ENCODE measurements at places on chromosomes 13 and 19.
A peak's percentile ranks its signal among the peaks of the same experiment; 100 is the strongest.

- DNase-seq: peak; percentile 40
Measured at GRCh38 chr13:26540334-26540733, 17.1 kb upstream of the WASF3 start.

- DNase-seq: no peak
Measured at GRCh38 chr13:43688227-43688907, 98.4 kb downstream of the ENOX1 start.

DNA sequence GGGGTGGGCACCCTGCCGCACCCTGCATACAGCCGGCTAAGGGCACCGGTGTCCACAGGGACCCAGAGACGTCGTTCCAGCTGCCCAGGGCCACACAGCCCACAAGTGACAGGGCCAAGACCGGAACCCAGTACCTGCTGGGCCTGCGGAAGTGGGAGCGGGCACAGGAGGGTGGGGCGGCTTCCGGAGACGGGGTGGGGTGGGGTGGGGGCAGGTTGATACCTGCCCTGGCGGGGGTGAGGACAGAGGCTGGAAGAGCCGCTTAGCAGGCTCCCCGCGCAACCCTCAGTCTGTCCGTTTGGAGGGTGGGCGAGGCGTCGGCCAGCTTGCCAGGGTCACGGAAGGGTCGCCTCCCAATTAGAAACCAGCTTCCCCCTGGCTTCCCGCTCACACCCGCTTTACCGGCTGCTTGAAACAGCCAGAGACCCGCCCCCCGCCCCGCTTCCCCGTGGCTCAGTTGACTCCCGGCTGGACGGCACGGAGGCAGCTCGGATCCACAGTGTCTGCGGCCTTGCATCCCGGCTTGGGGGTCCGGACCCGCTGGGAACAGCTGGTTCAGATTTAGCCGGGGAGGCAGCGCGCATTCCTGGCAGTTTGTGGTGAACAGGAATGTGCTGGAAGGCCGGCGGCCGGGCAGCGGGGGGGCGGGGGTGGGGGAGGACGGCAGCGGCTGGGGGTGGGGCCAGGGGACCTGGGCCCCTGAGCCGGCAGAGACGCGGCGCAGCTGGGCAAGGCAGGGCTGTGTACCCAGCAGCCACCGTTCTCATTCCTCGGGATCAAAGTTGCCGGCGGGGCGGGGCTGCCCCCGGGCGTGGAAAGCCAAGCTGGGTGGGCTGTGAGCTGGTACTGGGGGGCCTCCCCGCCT, 1.9 kb downstream of the CNN2 start:
- DNase-seq: peak; percentile 92

DNA sequence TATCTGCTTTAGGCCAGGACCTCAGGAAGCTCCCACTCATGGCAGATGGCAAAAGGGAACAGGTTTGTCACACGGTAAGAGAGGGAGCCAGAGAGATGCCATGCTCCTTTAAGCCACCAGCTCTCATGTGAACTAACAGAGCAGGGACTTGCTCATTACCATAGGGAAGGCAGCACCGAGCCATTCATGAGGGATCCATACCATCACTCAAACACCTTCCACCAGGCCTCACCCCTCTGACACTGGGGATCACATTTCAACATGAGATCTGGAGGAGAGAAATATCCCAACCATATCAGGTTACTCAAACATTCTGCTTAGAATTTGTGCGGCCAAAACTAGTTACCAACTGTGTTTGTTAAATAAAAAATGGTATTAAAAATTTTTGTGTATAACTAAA, 427.0 kb downstream of the UQCRFS1 start:
- no peak for DNase-seq

DNA sequence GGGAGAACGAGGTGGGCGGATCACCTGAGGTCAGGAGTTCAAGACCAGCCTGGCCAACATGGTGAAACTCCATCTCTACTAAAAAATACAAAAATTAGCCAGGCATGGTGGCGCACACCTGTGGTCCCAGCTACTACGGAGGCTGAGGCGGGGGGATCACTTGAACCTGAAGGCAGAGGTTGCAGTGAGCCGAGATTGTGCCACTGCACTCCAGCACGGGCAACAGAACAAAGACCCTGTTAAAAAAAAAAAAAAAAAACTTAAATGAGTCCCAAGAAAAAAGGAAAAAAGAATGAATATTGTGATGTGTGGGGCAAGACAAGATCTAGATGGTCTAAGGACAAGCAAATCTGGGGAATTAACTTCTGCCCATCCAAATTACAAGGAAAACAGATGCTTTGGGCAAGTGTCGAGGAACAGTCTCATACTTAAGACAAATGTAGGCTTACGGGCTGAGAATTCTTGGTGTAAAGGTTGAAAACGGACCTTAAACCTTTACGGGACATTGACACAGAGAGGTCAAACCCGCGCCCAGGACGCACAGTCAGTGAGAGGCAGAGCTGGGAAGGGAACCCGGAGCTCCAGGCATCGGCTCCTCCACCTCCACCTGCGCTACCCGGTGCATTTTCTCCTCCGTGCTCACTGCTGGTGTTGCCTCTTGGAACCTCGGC, 656 bp upstream of the ZNF324 start:
- DNase-seq: no peak

DNA sequence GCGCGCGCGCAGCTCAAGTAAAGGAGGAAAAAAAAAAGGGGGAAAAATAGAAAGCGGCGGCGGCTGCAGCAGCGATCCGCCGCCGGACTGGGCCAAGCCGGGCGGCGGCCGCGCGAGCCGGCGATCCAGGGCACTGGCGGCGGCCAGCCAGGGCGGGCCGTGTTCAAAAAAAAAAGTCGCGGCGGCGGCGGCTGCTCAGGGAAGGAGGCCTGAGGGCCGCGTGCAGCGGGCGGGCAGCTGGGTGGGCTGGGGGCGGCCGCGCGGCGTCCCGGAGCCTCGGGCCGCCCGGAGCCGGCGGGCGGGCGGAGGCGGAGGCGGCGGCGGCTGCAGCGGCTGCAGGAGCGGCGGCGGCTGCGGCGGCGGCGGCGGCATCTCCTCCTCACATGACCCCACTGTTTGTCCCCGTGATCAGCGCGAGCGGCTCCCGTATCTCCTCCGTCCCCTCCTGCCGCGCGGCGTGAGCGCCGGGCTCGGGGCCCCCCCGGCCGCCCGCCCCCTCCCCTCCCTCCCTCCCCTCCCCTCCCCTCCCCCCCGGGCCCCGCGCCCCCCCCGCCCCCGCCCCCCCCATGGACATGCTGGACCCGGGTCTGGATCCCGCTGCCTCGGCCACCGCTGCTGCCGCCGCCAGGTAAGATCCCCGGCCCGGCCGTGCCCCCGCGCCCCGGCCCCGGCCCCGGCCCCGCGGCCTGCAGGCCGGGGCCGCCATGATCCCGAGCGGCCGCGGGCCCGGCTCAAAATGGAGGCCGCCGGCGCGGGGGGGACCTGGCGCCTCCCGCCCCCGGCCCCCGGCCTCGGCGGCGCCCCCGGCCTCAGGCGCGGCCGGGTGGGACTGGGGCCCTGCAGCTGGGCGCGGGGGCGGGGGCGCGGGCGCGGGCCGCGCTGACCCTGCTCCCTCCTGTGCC, at the start of gene USF2:
Gene USF2 (plus strand): TSS at position 427 of the 902 bp plus-strand sequence. CDS start 140 bp downstream, at position 567.
- peak; percentile 81 for DNase-seq

GRCh38 chr13:114310956-114311355, 3.3 kb upstream of the CHAMP1 start:
- no peak for DNase-seq

DNA sequence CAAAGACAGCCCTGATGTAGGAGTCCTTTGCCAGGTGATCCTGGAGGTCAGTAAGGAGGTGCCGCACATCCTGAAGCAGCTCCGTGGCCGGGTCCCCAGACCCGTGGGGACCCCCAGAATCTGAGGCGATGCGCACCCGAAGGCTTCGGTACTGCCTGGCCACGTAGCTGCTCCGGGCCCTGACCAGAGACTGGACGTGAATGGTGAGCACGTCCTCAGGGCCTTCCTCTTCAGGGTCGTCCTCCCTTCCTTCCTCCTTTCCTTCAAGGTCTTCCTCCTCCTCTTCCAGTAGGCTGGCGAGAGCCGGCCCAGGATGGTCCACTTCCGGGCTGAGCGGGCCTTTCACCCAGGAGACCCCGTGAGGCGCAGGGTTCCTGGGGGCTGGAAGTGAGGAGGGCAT, 7.5 kb downstream of the RINL start:
- no peak for DNase-seq

- DNase-seq: no peak
Measured at GRCh38 chr19:58010507-58010906, 7.9 kb upstream of the ZNF606 start.

GRCh38 chr19:2315818-2316353, 7.9 kb upstream of the LINGO3 start:
- DNase-seq: no peak

GRCh38 chr19:46402725-46403124, 10.6 kb downstream of the CCDC8 start:
- DNase-seq: peak; percentile 22

DNA sequence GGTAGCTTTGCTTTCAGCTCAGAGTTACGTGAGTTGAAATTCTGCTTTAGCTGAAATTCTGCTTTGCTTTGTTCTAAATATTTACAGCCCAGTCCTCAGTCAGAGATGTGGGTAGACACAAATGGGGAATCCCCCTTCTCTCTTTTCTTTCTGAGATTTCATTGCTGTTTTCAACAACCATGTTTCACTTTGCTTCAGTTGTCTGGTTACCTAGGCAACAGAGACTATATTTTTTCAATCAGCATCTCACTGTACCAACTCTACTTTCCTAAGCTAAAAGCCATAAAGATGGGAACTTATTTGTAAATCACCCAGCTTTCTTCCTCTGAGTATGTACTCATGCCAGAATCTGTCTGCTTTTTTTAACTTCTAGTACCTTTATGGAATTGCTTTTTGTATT, 509.0 kb downstream of the OLFM4 start:
- DNase-seq: no peak

DNA sequence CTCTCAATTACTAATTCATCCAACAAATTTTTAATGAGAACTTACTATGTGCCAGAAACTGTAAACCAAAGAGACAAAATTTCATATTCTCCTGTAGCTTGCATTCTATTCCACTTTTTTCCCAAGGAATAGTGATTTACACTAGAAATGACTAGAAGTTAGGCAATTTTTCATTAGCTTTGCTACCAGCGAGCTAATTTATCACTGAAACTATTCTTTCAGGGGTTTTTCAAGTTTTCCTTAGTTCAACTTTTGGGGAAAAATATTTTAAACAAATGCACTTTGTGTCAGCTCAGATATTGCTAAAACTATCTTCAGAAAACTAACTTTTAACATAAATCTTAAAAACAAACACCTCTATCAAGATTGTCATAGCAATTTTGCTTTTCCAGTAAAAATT, 5.4 kb downstream of the TNFRSF19 start:
- DNase-seq: no peak

- DNase-seq: no peak
Measured at GRCh38 chr13:42707048-42707447, 74.3 kb upstream of the FAM216B start.

GRCh38 chr19:401866-402511, 7.0 kb downstream of the C2CD4C start:
- no peak for DNase-seq

GRCh38 chr19:15014579-15014978, 34.7 kb upstream of the CASP14 start:
- DNase-seq: no peak

GRCh38 chr13:35733827-35734226, 257.3 kb upstream of the MAB21L1 start:
- no peak for DNase-seq

- no peak for DNase-seq
Measured at GRCh38 chr19:53868091-53868891, 608 bp downstream of the MYADM start.

GRCh38 chr13:108525827-108526226, 103.6 kb upstream of the MYO16 start:
- no peak for DNase-seq

DNA sequence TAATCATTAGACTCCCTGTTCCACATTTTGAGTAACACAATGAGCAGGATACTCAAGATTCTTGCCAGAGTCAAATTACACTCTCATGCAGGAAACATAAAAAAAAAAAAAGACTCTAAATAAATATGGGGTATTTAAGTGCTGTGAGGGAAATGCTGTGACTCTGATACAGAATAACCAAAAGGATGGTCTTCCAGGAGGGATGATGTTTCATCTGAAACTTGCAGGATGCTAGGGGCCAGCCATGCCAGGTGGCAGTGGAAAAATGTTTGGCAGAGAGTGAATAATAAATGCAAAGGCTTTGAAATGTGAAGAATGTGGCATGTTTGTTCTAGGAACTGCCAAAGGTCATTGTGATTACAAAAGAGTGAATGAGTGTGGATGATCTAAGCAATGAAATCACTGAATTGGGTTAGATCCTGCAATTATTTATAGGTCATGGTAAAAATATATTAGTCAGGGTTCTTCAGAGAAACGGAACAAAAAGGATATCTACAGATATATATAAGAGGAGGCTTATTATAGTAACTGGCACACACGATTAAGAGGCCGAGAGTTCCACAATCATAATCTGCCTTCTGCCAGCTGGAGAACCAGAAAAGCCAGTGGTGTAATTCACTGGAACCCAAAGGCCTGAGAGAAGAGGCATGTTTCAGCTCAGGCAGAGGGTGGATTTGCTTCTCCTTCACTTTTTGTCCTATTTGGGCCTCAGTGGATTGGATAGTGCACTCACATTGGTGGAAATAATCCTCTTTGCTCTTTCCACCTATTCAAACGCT, 1832.8 kb upstream of the MIR17HG start:
- peak; percentile 45 for DNase-seq

- DNase-seq: no peak
Measured at GRCh38 chr13:100522618-100523309, 65.8 kb downstream of the GGACT start.

DNA sequence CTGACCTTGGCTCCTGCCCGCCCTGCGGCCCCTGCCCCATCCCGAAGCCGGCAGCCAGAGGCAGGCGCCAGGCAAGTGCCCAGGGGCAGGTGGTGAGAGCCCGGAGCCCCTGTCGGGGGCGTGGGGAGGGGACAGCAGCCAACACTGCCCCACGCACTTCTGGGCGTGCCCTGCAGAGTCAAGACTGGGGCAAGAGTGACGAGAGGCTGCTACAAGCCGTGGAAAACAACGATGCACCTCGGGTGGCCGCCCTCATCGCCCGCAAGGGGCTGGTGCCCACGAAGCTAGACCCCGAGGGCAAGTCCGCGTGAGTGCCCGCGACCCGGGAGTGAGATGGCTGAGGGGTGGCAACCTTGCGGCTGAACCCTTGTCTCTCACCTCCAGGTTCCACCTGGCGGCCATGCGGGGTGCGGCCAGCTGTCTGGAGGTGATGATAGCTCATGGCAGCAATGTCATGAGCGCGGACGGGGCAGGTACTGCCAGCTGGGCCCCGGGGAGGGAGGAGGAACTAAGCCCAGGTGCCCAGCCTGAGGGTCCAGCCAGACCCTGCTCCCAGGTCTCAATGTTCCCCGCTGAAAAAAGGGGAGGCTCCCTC, 17.3 kb downstream of the ANKRD24 start:
- no peak for DNase-seq

GRCh38 chr13:109840201-109840892, 54.0 kb upstream of the IRS2 start:
- no peak for DNase-seq
